Neural crest cell (in vitro differentiated cells): ENCODE measurements at places on chromosomes 13 and 19.

- DNase-seq, result no peak
Measured at GRCh38 chr19:3510727-3511126, 4.6 kb downstream of the FZR1 start.

GRCh38 chr19:13952931-13953531, 722 bp downstream of the DCAF15 start:
- DNase-seq, result no peak

- DNase-seq, result no peak
Measured at GRCh38 chr13:28650284-28650683, 8.6 kb upstream of the POMP start.

GRCh38 chr13:40171566-40171965, 494.9 kb downstream of the FOXO1 start:
- DNase-seq, result no peak

- DNase-seq, result no peak
Measured at GRCh38 chr19:17484520-17485185, 14.3 kb downstream of the SLC27A1 start.
